RKO (cell line): ENCODE measurements at places on chromosomes 4 and X.

DNA sequence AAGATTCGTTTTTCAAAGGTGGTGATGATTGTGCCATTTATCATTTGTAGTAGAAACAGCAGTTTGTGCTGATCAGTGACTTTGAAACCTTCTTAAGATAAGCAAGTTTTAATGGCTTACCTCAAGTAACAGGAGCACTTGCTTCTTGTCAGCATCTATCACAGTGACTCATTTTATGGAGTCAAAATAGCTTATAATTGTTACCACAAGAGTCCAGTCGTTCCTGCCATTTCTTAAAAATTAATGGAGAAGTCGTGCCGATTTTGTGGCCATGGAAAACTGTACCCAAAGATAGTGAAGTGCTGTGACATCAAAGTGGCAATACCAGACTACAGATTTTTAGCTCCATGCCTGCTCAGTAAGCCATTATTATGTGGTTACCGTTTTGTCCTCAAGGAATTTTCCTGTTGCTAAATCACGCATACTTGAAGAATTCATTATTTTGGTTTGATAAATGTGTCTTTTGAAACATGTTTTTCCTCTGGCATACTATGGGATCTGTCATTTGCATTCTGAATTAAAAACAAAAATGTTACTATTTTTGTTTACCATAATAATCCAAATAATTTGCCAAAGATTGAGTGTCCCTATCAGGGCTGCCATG is 129.9 kb downstream of the CBR4 start:
- no peak for DNase-seq

GRCh38 chr4:84734037-84734436 is 151.1 kb downstream of the CDS1 start:
- DNase-seq, result no peak

- no peak for DNase-seq
These were observed 38.6 kb downstream of the NSUN7 start for GRCh38 chr4:40788331-40788730.

- no peak for DNase-seq
These were observed 163.1 kb upstream of the MID1 start for GRCh38 chrX:10783451-10783995.

DNA sequence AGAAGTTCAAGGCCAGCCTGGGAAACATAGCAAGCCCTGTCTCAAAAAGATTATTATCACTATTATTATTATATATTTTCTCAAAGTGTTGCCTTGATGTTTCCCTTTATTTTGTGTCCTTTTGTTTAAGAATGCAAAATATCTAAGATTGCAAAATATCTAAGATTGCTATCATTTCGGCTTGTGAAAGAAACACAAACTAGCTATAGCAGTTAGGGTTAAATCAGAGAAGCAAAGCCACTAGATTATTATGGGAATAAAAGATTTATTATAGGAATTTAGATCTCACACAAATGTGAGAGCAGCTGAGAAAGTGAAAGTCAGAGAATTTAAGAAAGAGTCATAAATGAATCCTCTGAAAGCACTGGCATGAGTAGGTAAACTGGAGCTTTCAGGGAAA is 18.0 kb upstream of the TMEM184C start:
- no peak for DNase-seq

DNA sequence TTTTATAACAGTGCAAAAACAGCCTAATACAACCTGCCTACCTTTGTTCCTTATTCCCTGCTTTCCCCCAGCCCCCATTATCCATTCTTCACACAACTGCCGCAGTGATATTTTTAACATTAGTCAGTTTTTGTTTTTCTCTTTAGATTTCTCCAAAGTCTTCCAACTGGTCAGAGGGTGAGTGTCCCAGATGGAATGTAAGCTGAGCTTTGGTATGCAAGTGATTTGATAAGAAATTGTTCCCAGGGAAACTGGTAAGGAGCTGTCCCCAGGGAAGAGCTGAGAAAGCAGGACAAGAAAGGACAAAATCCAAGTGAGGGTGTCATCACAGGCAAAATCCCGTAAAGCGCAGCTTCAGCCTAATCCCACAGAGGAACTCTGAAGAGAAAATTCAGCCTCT is 475.5 kb upstream of the ADGRL3 start:
- DNase-seq, result peak; percentile 28

- DNase-seq, result no peak
These were observed 14.2 kb upstream of the ADD1 start for GRCh38 chr4:2829321-2829932.

DNA sequence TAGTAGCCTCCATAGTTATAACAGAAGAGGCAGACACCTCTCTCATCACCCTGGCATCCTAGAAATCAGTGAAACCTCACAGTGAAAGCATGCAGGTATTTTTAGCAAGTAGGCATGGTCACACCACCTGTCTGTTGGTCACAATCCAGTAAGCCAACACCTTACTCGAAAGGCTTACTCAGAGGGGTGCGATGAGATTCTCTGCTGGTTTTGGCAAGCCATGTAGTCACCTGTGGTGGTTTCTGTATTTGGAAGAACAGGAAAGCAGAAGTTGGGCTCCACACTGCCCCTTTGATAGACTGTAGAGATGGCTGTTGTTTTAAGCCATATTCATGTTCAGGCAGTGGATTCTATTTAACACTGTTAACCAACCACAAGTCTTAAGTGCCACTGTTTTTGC is 134.7 kb downstream of the DCLK2 start:
- DNase-seq, result no peak

- no peak for DNase-seq
These were observed 46.9 kb downstream of the XIAP start for GRCh38 chrX:123906557-123907316.

DNA sequence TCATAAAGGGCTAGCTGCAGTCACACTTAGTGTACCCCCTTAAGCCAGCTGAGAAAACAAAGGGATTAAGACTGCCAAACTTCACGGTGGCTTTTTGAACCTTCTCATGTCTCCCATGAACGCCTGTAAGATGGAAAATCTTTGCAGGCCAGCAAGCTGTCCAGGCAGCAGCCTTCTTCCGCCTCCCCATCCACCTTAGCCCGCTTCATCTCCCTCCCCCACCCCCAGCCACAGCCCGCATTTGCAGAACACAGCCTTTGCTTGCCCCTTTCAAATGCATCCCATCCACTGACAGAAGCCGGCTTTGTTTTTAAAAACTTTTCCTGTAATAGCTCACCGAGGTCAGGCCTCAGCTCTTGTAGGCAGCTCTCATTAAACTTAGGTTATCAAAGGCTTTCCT is 113.8 kb upstream of the FAM9B start:
- no peak for DNase-seq

GRCh38 chrX:133792198-133792953 is 193.0 kb downstream of the GPC3 start:
- DNase-seq, result peak; percentile 85

DNA sequence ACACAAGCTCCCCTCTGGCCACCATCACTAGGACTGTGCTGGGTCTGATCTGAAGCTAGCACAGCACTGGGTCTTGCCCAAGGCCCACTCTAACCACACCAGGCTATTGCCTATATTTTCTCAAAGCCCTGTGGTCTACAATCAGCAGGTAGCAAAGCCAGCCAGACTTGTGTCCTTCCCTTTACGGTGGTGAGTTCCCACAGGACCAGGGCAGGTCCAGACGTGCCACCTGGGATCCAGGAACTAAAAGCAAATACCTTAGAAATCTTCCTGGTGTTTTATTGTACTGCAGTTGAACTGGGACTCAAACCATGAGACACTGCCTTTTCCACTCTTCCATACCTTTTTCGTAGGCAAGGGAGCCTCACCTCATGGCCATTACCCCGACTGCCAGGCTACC is 9.0 kb upstream of the MAGEC2 start:
- no peak for DNase-seq

DNA sequence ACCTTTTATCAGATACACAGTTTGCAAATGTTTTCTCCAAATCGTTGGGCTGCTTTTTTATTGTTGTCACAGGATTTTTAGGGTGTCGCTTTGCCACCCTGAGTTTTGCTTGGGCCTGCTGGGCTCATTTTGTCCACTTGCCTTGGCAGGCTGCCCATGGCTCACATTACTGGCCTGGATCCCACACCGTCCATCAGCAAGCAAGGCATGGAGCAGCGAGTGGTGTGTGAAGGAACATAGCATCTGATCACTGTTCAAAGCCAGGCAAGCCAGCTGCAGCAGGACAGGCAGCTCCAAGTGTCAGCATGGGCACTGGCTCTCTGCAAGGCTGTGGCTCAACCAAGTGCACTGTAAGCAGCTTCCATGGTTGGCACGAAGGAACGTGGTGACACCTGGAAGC is 261.4 kb upstream of the TECRL start:
- no peak for DNase-seq

DNA sequence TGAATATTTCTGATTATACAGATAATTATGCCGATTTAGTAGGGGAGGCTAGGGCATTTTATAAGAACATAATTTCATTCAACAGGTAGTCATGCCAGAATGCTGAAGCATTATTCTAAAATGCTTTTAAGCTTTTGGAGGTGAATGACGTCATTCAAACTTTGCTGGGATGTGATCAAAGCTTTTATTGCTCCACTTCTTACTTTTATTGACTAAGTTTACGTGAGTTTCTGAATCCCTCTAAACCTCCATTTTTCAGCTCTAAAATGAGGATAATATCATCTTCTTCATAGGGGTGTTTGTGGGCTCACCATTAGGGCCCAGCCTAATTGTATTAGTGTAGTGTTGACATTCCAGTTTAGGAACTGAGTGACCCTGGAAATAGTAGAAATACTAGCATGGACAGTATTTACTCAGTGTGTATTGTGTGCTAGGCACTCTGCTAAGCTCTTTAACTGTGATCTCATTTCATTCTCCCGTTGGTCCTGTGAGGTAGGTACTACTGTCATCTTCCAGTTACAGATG is 3.0 kb downstream of the WWC2 start:
- no peak for DNase-seq

DNA sequence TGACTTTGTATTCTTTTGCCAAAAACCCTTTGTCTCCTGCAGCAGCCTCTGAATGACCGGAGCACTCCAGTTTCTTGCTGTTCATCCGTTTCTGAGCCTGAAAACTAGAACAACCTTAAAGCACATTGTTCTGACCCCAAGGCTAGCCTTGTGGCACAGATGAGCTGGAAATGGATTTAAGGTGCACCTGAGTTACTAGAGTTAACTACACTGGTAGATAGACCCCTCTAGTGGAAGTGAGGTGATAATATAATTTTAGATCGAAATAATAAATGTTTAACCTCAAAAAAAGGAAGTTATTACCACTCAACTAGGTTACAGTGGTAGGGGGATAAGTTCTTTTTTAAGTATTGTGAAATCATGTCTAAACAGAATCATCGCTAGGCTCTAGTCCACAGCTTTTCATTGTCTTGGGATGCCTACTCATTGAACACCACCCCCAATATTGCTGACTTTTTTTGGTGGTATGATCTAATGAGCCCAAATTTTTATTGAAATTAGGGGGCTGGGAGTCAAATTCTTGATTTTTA is 2.7 kb downstream of the PLS3 start:
- DNase-seq, result no peak

DNA sequence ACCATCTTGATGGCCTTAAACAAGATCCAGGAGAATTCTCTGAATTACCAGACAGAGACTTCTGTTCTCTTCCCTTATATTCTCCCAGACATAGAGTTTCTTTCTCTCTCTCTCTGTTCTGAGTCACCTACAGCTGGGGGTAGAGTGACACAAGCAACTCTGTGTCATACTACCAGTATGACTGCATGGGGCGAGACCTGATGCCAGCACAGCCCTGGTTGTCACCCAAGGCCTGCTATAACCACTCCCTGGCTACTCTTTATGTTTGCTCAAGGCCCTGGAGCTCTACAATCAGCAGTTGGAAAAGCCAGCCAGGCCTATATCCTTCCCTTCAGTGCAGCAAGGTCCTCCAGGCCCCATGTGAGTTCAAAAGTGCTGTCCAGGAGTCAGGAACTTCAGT is 114.2 kb upstream of the TENT5D start:
- DNase-seq, result no peak

DNA sequence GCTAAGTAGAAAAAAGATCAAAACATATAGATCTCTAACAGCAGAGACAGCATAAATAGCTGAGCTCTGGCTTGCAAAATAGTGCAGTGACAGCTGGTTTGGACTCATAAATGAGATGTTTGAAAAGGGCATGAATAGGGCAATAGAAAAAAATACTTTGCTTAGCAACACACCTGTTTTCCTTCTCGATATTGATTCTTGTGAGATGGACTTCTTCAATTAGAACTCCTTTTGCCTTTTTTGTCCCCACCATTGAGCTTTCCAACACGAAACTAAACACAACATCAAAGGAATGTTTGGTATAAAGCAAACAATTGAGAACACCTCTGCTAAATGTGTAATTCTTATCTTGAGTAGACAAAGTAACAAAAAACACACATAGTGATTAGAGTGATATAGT is 726.3 kb downstream of the RAPGEF2 start:
- DNase-seq, result no peak

DNA sequence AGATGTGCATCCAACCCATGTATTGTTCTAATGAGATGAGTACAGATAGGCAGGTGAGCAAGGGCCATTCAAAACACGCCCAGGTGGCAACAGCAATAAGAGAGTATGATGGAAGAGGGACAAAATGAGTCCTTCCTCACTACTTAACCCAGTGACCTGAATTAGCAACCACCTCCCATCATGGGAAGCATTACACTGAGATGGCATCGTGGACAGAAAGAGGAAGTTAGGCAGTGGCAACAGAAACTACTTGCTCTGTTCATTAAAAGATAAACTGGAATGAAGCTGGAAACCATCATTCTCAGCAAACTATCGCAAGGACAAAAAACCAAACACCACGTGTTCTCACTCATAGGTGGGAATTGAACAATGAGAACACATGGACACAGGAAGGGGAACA is 17.2 kb downstream of the RXFP1 start:
- DNase-seq, result no peak

DNA sequence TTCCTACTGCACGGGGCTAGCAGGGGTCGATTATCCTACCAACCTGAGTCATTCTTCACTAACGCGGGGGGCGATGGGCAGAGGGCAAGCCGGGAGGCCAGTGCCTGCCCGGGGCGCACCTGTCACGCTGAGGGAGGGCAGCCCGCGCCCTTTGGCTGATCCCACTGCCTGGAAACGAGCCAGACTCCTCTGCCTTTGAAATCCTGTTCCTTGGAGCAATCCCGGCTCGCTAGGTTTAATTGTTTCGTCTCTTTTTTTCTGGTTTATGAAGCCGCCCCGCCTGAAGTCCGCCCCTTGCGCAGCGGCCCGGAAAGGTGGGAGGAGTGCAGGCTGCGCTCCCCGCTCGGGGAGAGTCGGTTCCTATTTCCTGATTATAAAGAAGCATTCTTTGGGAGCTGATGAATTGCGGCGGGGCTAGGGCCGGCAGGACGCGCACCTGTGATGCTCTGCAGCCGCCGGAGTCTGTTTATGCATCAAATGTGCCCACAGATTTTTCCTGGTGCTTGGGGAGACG is 484.2 kb downstream of the BCOR start:
- DNase-seq, result no peak

- peak; percentile 17 for DNase-seq
These were observed 169.7 kb downstream of the PDHA2 start for GRCh38 chr4:96009427-96010119.

DNA sequence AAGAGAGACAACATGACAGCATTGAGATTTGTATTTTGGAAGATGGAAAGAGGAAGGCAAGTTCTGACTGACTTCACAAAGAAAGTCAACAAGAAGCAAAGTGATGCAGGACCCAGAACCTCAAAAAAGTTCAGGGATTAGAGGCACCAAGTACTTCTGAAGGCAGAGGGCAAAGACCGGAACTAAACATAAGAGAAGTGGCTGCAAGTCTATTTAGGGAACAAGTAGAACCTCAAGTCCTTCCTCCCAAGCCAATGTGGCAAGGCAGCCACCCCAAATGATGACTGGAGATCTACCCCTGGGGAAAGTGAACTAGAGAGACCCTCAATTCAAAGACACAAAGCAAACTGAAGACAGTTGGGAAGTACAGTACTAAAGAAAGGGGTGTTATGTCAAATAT is 46.6 kb downstream of the SLC39A8 start:
- no peak for DNase-seq

- DNase-seq, result no peak
These were observed 41.0 kb downstream of the TXLNG start for GRCh38 chrX:16827225-16827624.
